ENCODE measurements at places on chromosomes 7 and 10.

DNA sequence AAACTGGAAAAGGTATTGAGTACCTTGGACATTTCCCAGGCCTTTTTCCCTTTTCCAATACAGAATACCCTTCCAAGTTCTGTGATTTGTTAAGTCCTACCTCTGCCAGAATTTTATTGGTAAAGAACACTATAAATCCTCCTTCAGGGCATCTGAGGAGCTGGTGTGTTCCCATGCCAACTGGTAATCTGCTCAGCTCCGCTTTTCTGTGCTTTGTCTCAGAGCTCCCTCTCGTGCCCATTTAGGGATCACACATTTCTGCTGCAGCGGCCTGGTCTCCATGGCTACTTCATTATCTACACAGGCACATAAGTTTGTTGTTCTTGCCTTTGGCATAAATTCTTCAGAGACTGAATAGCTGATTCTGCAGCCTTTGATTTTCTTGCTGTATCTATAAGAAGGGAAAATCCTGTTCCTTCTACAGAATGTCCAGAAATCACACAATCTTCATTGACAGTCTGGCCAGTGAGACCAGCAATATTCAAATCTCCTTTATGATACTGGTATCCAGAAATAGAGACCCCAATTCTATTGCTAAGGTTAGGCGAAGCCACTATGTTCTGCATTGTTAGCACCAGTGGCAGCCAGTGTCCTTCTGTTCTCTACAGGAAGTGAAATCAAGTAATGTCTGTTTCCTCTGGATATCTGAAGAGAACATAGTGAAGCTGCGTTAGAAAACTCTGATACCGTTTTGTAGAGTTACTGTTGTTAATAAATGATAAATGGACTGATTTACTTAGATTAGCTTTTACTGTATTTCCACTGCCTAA, 51.9 kb downstream of the DENND11 start:
- peak; percentile 73 for DNase-seq

- DNase-seq = no peak
These were observed 5.5 kb upstream of the CTBP2 start for GRCh38 chr10:125165584-125166573.

DNA sequence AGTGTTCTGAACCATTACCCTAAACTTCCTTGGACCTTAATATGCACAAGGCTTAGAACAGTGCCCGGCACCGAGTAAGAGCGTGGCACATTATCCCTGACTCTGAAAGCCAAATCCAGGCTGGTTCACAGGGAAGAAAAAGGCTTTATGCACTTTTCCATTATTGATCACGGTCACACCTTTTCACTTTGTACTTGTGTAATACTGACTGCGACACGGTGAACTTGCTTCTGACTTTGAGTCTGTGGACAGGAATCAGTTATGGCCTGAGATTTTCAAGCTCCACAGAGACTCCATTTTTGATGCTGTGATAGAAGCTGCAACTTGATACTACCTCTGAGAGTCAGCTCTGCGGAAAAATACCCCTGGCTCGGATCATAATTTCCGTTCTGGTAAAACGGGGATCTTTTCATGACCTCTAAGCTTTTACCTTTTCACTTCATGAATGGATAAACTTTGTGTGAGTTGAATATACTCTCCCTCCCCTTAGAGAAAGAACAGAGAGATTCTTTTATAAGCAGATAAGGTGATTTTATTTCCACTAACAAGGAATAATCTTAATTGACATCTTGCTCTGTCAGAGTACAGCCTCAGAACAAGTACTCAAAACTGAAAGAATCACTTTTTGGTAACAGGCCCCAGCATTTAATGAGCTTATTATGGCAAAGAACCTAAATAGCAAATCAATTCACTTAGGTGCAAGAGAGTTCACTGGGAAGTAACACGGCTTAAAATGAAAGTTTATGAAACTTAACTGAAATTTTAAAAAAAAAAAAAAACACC, 88.8 kb downstream of the ELMO1 start:
- DNase-seq = no peak

GRCh38 chr7:112868609-112869008, 78.4 kb upstream of the TMEM168 start:
- DNase-seq = no peak

- DNase-seq = no peak
These were observed 60.4 kb downstream of the MEOX2 start for GRCh38 chr7:15626041-15626440.

GRCh38 chr7:136585954-136586670, 282.3 kb upstream of the CHRM2 start:
- no peak for DNase-seq

DNA sequence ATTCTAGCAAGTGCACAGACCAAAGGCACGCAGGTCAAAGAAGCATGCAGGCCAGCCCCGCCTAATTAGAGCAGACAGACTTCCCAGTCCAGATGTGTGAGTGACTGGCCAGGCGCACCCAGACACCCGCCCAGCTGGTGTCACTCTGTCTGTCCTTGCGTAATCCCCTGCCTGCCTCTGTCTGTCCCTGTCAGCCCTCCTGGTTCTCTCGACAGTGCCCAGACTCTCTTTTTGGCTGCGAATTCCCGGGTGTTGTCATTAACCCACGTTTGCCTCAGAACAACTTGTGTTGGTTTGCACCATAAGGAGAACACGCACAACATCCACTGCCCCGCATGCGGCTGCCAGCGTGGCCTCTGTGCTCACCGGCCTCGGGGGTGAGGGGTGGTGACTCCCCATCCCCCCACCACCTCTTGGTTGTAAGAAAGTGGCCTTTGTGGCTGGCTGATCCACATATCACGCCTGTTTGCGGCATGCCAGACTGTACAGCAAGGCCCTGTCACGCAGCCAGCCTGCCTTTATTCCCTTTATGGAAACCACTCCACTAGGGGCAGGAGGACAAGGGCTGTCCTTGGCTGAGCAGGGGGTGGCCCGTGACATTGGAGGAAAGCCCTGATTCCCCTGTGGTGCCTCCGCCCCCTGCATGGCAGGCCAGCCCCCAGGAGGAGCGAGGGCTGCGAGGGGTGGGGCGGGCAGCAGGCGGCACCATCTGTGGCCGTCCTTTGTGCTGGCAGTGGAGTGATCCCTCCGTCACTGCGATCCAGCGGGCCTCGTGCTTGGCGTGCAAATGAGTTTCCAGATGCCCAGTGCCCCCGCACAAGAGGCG, 72.8 kb upstream of the PPIF start:
- DNase-seq = peak; percentile 91

DNA sequence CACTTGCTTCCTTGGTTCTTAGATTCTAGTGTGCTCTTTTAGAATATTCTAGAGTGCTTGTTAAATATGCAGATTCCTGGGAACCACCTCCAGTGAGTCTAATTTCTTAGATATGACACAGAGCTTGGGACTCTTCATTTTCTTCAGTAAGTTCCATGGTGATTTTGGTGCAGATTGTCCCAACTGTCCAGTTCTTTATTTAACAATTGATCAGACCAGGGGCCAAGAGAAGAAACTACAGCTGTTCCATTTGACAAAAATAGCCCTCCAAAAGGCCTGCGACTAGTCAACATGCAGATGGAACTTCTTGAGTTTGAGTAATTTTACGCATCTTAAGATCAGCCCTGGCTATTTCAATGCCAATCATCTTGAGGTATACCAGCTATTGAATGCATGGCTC, 760.7 kb downstream of the LRMDA start:
- no peak for DNase-seq

DNA sequence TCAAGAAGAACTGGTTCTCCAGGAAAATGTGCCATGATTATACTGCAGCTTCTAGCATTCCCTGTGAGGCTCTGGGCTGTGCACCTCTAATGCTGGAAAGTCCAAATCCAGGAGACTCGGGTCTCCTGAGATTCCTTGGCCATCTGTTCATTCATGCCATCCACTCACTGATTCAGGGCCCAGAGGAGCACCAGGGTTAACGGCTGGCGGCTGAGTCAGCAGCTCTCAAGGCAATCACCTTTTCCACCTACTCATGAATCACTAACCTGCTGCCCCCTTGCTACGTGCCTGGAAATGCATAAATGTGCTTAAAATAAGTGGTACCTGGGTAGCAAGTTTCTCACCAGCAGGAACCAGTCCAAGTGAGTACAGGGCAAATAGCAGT, 132.7 kb downstream of the KCNMA1 start:
- DNase-seq = no peak

GRCh38 chr7:155491812-155492211, 33.9 kb downstream of the EN2 start:
- no peak for DNase-seq

- no peak for DNase-seq
These were observed 261.2 kb downstream of the GLI3 start for GRCh38 chr7:41975849-41976248.

- no peak for DNase-seq
These were observed 56.1 kb downstream of the DGKB start for GRCh38 chr7:14846405-14846804.

DNA sequence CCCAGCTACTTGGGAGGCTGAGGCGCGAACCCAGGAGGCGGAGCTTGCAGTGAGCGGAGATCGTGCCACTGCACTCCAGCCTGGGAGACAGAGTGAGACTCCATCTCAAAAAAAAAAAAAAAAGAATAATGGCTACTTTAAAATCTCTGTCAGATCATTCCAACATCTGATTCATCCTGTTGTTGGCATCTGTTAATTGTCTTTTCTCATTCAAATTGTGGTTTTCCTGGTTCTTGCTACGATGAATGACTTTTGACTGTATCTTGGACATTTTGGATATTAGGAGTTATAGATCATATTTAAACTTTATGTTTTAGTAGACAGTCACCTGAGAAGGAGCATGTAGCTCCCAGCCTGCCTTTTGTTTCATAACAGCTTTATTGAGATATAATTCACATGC, 8.5 kb downstream of the TPST1 start:
- no peak for DNase-seq

GRCh38 chr7:115471891-115472290, 550.0 kb downstream of the MDFIC start:
- no peak for DNase-seq

DNA sequence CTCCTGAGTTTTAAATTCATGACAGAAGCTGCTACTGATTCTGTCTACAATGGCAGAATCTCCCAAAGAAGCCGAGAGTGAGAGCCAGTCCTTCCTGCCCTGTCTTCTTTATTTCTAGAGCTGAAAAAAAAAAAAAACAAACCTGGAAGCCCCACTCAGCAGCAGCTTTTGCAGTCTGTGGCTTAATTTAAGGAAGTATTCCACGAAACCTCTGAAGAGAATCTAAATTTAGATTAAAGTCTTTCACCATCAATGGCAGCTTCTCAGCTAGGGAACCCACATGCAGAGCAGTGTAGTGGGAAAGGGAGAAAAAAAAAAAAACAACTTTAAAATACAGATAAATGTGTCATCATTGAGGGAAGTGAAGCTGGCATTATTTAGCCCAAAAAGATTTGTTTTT, 23.4 kb downstream of the SMURF1 start:
- DNase-seq = no peak

DNA sequence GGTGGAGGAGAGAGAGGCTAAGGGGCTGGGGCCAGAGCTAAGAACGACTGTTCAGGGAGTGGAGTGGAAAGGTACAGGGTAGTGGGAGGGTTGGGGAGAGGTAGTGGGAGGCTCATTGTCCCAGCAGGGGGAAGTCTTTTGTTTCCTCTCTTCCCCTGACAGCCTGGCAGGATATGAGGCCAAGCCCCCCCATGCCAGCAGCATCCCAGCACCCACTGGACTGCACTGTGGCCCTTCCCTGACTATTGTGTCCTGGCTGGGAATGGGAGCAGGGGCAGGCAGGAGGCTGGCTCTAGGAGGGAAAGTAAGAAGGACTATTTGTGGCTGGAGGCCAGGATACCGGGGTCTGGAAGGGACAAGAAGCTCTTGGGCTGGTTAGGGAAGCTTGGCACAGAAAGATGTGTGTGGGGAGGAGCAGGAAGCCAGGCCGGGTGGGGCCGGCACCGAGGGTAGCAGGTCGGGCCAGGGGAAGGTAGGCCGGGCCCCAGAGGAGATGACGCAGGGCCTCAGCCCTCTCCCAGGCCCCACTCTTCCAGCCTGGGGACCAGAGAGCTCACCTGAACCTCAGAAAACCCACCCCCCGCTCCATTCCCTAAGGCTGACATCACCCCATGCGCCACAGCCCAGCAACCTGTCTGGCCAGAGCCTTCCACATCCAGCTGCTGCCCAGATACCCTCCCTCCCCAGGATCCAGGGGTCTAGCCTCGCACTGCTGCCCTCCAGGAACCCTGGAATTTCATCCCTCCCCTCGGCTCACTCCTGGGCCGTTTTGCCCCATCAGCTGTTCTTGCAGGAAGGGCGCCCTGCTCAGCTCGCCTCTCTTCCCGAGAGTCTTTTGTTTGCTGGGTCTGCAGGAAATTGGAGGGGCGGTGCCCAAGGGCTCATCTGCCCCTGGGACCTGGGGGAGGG, 8.8 kb upstream of the EPHB4 start:
- DNase-seq = no peak

DNA sequence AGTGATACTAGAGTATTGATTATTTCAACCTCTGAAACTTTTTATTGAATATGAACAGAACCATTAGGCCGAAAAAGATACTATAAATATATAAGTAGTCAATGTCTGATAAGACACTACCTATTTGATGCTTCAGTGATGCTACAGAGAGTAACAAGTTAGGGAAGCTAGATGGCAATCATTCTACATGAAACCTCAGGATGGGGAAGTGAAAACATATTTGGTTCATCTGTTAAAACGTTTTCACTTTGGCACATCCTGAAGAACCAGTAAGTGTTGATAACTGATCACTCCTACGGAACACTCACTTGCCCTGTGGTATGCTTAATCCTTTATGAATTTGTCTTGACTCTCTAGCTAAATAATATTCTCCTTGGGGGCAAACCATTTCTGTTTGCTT, 1064.9 kb downstream of the NXPH1 start:
- DNase-seq = no peak

GRCh38 chr10:107280293-107280692, 115.8 kb upstream of the SORCS1 start:
- no peak for DNase-seq

DNA sequence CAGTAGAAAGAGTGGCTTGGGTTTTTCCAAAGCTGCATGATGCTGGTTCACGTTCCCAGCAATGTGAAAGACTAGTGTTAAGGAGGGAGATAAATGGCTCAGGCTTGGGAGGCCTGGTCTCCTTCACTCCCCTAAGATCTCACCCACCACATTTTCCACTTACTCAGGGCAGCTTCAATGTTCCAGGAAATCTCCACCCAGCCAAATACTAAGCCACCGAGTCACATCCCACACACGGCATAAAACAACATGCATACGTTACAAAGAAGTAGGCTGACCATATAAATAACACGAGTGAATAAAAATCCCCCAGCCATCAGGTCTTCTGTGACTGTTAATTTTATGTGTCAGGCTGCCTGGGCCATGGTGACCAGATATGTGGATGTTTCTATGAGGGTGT, 303.5 kb downstream of the SFMBT2 start:
- DNase-seq = no peak

DNA sequence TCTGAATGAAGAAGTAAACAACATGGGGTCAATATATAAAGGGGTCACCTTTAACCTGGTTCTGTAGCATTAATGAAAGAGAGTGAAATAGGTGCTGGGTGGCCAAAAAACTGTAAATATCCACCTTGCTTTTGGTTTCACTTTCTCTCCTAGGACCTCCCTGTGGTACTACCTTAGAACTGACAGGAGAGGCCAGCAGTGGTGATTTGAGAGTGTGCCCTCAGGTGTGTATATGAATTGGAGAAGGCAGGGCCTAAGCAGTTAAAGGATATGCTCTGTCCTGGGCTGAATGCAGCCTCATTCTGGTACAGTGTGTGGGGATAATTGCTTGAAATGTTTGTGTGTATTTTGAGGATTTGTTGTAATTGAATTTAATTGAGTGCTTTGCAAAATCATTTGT, 62.0 kb downstream of the BBS9 start:
- DNase-seq = no peak

GRCh38 chr7:38863601-38864291, 45.2 kb downstream of the VPS41 start:
- no peak for DNase-seq

GRCh38 chr7:129801882-129802281, 150.9 kb downstream of the UBE2H start:
- no peak for DNase-seq

GRCh38 chr7:158282461-158283001, 305.1 kb downstream of the PTPRN2 start:
- DNase-seq = peak; percentile 85
